ENCODE measurements at places on chromosomes 3 and 15. TPM values are rescaled to one million over a fixed set of nuclear protein-coding genes. Genes with fewer than 3 reads are reported as not detected.

Gene SRPRB
- 55.3 TPM for total RNA-seq

Gene MST1R
- 8.3 TPM for total RNA-seq

Gene VGLL3
- total RNA-seq: 9.3 TPM

Gene CX3CR1
- total RNA-seq: not detected

Gene KNG1
- total RNA-seq: not detected

Gene EFHB
- total RNA-seq: 2.0 TPM

Gene CATSPER2
- total RNA-seq: 0.56 TPM

Gene CCDC54
- total RNA-seq: not detected

Gene MIX23
- total RNA-seq: 76.4 TPM

Gene ROPN1
- not detected for total RNA-seq

Gene ACOX2
- total RNA-seq: 7.2 TPM

Gene RETNLB
- total RNA-seq: not detected

Gene ZNF80
- not detected for total RNA-seq

Gene SPSB4
- total RNA-seq: 0.07 TPM

Gene NLGN1
- not detected for total RNA-seq

Gene CYP11A1
- total RNA-seq: not detected

Gene POPDC2
- 0.22 TPM for total RNA-seq

Gene TRAT1
- not detected for total RNA-seq

Gene PDCD6IP
- 160 TPM for total RNA-seq

Gene GPR149
- not detected for total RNA-seq

Gene OIP5
- 13.0 TPM for total RNA-seq

Gene HDGFL3
- 43.4 TPM for total RNA-seq

Gene ITIH3
- not detected for total RNA-seq

Gene ACTR8
- 17.4 TPM for total RNA-seq

Gene ANKRD63
- 0.40 TPM for total RNA-seq
